ENCODE measurements at places on chromosomes 1 and 21.

- no peaks in the 10 kb centered on the region for H3K36me3 ChIP-seq
- H3K4me3 ChIP-seq: no peak overlapping the region
- H3K4me1 ChIP-seq: no peaks in the 10 kb centered on the region
- H3K27ac ChIP-seq: no peak overlapping the region
These were observed 237.3 kb downstream of the FOXD2 start for GRCh38 chr1:47675047-47675675.

DNA sequence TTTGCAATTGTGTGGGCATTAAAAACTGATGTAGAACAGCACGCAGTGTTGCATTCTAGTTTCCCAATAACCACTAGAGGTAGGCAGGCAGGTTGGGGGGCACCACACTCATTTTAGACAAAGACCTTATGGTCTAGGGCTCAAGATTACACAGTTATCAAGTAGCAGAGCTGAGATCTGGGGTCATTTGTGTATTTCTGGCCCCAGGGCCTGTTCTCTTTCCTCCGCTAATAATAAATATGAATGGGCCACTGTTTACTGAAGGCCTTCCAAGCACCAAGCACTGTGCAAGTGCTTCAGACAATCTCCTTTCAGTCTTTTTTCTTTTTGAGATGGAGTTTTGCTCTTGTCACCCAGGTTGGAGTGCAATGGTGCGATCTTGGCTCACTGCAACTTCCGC, 23.9 kb downstream of the LDLRAD2 start:
- H3K36me3 ChIP-seq: peaks cover 6% of the 10 kb centered on the region
- DNase-seq: no peak
- no peak overlapping the region for H3K27ac ChIP-seq
- H3K4me1 ChIP-seq: no peaks in the 10 kb centered on the region
- H3K4me3 ChIP-seq: no peak overlapping the region

- H3K27me3 ChIP-seq: no peaks in the 10 kb centered on the region
- H3K4me1 ChIP-seq: no peaks in the 10 kb centered on the region
- H3K4me3 ChIP-seq: no peak overlapping the region
- DNase-seq: no peak
These were observed 55.5 kb downstream of the LDLRAD2 start for GRCh38 chr1:21867451-21867996.

DNA sequence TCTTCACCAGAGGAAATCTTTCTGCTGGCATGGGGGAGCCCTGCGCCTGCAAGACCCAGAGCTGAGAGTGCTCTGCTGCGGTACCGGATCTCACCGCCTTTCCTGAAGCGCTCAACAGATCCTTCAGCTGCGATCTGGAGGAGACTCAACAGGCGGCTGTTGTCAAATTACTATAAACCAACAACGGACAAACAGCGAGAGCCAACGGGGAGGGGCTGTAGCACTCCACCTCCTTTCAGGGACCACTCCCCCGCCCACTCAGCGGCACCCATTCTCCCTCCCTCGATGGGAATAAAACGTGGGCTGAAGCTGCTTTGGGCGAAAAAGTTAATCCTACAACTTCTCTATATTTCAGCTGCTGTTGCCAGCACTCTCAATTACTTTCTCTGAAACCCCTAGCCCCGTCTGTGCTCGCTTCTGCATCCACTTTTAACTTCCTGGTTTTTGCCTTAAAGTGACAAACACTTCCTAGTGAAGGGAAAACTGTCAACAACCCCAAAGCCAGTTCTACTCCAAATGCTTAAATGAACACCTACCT, at the start of gene FMO5:
FMO5 (minus strand) TSS at position 147 of the 538 bp plus-strand sequence. CDS start 310 bp downstream, outside the sequence.
- H3K27me3 ChIP-seq: peaks cover 15% of the 10 kb centered on the region
- DNase-seq: peak; percentile 40
- peak within 1 kb of the TSS; percentile 97 for H3K4me3 ChIP-seq
- H3K27ac ChIP-seq: peak within 1 kb of the TSS; percentile 47
- no peaks in the 10 kb centered on the region for H3K36me3 ChIP-seq

Measured in T-helper 2 cell treated with Interferon-gamma antibody and Interleukin-4, amounts not matched to agents 5 μg/mL and 100 μg/mL, for 36 hours (primary cell).